ENCODE measurements at places on chromosomes 1 and 21. TPM values are rescaled to one million over a fixed set of nuclear protein-coding genes. Genes with fewer than 3 reads are reported as not detected.
A peak's percentile ranks its signal among the peaks of the same experiment; 100 is the strongest.

- no peak for DNase-seq
Observed at GRCh38 chr1:222454782-222455181, 93.1 kb downstream of the HHIPL2 start.

The HEATR1 gene
- 30.9 TPM for total RNA-seq

The AGMAT gene
- total RNA-seq: not detected

- DNase-seq: no peak
Observed at GRCh38 chr1:166112425-166112824, 54.4 kb downstream of the FAM78B start.

The DCDC2B gene
- not detected for total RNA-seq

DNA sequence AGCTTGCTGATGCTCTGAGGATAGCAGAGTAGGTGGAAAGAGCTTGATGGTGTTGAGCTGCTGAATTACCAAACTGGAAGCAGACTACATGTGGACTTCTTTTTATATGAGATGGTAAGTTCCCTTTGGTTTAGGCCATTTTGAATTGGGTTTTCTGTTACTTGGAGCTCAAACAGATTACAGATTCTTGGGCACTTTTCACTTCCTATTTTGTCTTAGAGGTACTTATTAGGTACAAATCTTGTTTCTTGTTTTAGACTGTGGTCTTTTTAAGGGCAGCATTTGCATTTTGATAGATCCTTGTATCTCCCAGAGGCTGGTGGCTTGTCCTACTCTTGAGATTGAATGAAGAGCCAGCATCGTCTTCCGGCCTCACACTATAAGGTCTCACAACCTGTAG lies 70.2 kb downstream of the GADD45A start:
- DNase-seq: no peak

- no peak for DNase-seq
Observed at GRCh38 chr1:101312147-101312546, 75.3 kb downstream of the S1PR1 start.

The LCE1A gene
- total RNA-seq: not detected

The SPAG17 gene
- 0.45 TPM for total RNA-seq

- peak; percentile 61 for DNase-seq
Observed at GRCh38 chr1:51316846-51317120, 13.6 kb downstream of the TTC39A start.

- DNase-seq: no peak
Observed at GRCh38 chr1:214086945-214087344, 99.2 kb downstream of the PROX1 start.

The C8A gene
- total RNA-seq: not detected

The OR6N1 gene
- total RNA-seq: not detected

DNA sequence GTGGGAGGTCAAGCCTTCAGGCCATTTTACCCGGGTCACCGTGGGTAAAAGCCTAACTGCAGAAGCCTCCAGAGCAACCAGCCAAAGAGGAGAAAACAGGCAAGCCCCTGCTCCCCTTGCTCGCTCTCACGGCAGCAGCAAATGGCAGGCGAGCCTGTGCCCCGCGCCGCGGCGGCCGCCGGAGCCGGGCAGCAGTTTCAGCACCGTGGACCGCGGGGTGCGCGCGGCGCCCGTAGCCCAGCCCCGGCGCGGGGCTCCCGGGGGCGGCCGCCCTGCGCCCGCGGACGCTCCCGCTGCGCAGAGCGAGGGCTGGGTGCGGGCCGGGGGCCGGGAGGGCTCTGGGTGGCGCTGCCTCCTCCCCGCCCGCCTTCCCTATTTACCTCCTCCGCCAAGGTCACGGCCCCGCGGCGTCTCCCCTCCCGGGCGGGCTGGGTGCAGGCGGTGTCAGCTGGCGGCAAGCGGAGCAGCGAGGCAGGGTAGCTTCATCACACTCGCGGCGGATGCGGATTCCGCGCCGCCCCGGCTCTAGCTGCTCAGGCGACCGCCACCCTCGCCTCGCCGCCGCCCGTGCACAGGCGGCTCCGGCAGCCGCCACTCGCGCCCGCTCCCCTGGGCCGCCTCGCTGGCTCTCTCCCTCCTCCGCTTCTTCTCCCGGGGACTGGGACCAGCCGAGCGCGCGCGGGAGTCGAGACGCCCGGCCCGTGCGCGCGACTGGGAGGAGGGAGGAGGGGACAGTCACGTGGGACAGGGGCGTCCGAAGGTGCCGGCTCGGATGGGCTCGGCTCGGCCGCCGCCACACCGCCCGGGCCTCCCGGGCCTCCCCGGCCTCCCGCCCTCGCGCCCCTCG lies at the start of gene RGS7:
Gene RGS7 (minus strand): TSS at position 687 of the 847 bp plus-strand sequence.
- peak; percentile 18 for DNase-seq

The SPRR2A gene
- not detected for total RNA-seq

All from H4 (cell line).